GM04504 (cell line): ENCODE measurements at places on chromosomes 4 and X.

GRCh38 chr4:54218736-54219135 is 10.4 kb upstream of the PDGFRA start:
- DNase-seq: no peak

GRCh38 chrX:9569876-9570301 is 105.0 kb downstream of the TBL1X start:
- peak; percentile 34 for DNase-seq

DNA sequence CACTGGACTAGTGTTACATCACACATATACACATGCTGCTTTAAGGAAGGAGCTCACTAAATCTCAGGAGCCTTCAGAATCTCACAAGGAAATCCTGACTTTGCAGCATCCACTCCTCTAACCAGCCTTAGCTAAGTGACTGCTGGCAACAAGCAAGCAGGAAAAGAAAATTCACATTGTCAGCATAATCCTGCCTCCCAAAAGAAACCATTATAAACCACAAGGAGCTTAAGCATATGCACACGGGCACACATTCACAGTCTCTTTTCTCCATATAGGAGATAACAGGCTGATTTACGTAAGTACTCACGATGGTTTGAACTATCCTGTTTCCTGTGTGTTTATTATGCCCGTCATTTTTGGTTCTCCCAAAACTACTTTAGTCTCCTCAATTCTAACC is 136.3 kb downstream of the TMEM144 start:
- DNase-seq: no peak

GRCh38 chrX:21973321-21974010 is 33.0 kb downstream of the SMS start:
- DNase-seq: no peak

DNA sequence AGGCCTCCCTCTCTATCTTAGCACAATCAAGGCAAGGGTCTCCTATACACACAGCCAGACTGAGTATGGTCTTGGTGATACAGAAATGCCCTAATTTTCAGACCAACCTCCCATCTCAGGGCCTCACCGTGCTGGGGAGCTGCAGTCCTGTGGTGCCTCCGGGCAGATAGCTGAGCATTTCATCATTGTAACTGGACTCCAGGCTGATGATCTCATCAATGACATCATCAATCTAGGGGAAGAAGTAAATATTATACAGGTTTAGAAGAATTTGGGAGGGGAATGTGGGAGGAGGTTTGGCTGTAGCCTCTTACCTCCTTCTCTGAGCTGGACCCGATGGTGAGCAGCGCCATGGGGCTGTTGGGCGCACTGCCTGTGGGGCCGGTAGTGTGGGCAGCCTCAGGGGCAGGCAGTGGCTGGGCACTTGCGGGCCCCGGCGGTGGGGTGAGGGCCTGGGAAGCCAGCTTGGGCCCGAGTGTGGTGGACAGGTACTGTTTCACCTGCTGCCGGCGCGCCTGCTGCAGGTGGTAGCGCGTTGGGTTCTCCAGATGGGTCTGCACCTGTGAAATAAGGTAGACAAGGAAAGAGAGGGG is 5.2 kb downstream of the TFE3 start:
- DNase-seq: no peak

- no peak for DNase-seq
These were observed 64.3 kb downstream of the TMEM131L start for GRCh38 chr4:153530284-153530999.

GRCh38 chr4:107744532-107744931 is 24.5 kb upstream of the PAPSS1 start:
- DNase-seq: no peak

DNA sequence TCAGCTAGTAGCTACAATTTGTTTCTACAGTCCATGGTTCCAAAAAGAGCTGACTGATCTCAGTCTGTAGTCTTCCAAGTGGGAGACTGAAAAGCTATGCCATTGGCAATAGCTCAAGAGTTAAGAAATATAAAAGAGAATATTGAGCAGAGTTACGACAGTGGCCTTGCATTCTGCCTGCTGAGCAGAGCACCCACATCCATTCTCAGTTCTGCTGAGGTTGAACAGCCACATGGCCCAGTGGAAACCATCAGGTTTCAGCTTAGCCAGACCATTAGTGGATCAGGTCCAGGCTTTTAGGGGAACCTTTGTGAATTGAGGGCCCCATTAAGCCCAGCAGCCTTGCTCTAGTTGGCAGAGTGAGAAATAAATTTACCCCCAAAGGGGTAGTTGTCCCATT is 28.1 kb downstream of the ZNF81 start:
- no peak for DNase-seq

DNA sequence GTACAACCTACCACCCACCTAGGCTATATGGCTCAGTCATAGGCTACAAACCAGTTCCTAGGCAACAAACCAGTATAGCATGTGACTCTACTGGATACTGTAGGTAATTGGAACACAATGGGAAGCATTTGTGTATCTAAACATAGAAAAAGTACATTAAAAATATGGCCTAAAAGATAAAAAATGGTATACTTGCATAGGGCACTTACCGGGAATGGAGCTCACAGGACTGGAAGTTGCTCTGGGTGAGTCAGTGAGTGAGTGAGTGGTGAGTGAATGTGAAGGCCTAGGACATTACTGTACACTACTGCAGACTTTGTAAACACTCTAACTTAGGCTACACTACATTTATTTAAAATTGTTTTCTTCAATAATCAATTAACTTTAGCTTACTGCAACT is 139.2 kb upstream of the RBPJ start:
- no peak for DNase-seq

DNA sequence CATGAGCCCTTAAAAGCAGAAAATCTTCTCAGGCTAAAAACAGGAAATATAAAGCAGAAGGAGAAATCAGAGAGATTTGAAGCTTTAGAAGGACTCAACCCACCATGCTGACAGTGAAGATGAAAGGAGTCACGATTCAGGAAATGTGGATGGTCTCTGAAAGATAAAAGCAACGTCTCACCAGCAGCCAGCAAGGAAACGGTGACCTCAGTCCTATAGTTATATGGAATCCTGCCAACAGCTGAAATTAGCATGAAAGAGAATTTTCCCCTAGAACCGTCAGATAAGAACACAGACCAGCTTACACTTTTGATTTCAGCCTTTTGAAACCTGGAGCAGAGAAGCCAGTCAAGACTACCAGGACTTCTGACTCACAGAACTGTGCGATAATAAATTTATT is 715.7 kb upstream of the HTR2C start:
- DNase-seq: no peak

DNA sequence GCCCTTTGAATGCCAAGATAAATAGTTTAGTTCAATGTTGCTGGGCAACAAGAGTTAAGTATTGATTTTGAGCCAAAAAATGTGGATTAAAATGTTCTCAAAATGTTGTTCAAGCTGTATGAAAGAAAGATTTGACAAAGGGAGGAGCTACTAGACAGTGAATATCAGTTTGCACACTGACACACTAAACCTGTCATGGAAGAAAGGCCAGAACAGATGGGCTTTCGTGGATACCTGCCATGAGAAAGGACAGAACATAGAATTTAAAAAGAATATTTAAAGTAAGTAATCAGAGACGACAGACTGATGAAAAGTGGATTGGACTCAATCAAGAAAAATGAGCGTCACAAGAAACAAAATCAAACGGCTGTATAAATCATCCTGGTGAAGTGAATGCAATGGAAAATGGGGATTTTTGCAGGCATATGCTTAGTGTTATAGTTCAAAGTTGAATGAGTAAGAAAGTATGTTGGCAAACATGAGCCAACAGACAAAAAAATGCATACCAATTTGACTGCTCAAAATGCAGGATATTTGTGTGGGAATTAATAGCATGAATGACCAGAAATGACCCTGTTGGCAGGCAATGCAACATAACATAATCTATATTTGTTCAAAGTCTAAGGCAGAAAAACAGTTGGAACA is 7.4 kb downstream of the PCDH18 start:
- DNase-seq: no peak

DNA sequence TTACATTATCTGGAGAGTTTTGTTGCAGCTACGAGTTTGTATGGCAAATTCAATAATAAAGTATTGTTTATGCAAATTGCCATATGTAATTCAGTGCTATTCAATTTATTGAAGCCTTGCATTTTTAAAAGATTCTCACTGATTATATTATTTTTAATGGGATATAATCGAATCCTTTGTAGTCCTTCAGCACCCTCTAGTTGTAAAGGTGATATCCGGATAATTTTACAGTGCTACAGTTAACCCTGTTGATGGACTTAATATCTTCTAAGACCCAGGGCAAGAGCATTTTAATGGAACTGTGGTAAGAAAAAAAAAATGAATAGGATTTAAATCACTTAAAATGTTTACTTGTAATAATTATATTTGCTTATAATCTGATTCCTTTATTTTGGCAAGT is 48.5 kb upstream of the GRIA2 start:
- no peak for DNase-seq

GRCh38 chr4:136392576-136392975 is 1139.7 kb downstream of the PCDH18 start:
- no peak for DNase-seq

- no peak for DNase-seq
These were observed 11.9 kb downstream of the COPS4 start for GRCh38 chr4:83046693-83047473.

DNA sequence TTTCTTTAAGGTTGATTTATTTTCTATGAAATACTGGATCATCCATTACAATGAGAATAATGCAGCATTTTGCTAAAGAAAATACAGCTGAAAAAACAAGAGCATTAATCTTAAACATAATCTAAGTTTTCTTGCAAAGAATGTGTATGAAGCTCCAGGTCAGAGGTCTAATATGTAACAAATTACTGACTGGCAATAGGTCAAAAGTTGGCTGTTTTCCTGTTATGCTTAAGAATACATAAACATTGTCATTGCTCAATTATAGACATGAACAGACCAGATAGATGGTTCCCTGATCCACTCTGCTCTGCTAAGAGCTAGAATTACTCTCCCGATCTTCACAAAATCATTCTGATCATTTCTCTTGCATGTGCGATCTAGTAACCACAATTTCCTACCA is 718.6 kb downstream of the PDHA2 start:
- DNase-seq: no peak

- no peak for DNase-seq
These were observed 68.7 kb upstream of the NDST3 start for GRCh38 chr4:117965622-117966021.
